ENCODE measurements at places on chromosomes 2 and 18.

DNA sequence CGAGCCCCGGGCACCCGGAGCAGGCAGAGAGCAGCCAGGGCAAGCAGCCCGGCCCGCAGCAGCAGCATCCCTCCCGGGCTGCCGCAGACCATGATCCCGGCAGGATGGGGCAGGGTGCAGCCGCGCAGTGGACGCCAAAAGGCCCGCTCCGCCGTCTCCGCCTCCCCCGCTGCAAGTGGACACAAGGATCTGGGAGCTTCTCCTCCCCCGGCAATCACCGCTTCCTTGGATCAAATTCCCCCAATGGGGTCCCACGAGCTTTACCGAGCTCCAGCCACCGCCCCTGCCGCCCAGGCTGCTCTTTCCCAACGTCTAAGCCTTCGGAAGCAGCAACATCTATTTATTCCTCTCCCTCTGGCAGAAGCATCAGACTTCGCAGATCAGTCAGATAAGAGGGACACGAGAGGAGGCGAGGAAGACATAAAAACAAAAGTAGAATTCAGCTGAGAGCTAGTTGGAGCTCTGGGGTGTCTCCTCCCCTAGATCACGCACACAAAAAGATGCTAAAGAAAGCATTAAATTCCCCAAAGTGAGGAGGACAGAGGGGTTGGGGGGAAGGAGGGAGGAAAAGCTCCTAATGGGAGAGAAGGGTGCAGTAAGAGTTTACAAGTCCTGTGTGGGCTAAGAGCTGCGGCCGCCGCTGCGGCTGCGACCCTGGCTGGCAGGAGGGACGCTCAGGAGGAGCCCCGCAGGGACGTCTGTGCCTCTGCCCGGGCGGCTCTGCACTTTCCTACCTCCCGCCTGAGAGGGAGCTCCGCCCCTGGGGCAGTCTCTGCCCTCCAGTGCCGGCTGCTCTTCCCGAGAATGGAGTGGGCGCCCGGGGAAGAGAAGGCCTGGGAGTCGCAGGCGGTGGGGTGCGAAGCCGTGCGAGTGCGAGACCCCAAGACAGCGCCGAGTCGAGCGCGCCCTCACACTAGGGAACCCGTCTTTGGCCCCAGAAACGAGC lies at the start of gene FRZB:
Gene FRZB, minus strand, starts transcription at position 177 of the 946 bp plus-strand sequence. Its CDS starts 85 bp downstream, at position 92.
- peak; percentile 74 for DNase-seq

DNA sequence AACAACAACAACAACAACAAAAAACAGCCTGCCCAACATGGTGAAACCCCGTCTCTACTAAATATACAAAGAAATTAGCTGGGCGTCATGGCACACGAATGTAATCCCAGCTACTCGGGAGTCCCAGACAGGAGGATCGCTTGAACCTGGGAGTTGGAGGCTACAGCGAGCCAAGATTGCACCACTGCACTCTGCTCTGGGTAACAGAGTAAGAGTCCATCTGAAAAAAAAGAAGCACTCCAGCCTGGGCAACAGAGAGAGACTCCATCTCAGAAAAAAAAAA lies 344.1 kb upstream of the PLGLB2 start:
- no peak for DNase-seq

DNA sequence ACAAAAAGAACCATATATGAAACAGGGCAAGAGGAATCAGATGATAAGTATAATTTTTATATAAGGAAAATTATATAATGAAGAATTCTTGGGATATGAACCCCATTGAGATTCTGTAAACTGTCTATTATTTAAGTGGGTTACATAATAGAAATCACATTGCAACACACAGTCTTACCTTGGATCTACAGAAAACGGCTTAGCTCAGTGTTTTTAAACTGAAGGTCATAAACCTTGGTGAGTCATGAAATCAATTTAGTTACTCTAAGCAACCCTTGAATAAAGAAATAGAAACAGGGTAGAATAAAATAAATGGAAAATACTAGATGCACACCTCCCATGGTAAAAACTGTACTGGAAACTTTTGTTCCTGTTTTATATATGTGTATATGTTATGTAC lies 50.7 kb downstream of the METTL8 start:
- DNase-seq = peak; percentile 38

DNA sequence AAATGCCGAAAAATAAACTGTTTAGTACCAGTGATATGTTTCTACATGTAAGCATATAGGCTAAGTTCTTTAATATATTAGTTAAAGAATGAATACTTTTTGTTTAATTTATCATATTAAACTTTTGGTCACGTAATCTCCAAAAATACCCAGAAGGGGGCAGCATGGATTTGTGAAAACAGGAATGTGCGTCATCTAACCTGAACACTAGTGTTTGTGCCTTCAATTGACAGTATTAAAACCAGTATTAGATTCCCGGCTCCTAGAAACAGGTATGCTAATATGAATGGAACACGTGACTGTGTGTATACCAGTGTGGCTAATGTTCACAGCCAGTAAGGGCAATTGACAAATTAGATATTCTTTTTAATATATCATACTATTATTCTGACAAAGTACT lies 51.8 kb downstream of the WDR7 start:
- peak; percentile 57 for DNase-seq
